Foreskin fibroblast (primary cell): ENCODE measurements at places on chromosomes 6 and 20.

DNA sequence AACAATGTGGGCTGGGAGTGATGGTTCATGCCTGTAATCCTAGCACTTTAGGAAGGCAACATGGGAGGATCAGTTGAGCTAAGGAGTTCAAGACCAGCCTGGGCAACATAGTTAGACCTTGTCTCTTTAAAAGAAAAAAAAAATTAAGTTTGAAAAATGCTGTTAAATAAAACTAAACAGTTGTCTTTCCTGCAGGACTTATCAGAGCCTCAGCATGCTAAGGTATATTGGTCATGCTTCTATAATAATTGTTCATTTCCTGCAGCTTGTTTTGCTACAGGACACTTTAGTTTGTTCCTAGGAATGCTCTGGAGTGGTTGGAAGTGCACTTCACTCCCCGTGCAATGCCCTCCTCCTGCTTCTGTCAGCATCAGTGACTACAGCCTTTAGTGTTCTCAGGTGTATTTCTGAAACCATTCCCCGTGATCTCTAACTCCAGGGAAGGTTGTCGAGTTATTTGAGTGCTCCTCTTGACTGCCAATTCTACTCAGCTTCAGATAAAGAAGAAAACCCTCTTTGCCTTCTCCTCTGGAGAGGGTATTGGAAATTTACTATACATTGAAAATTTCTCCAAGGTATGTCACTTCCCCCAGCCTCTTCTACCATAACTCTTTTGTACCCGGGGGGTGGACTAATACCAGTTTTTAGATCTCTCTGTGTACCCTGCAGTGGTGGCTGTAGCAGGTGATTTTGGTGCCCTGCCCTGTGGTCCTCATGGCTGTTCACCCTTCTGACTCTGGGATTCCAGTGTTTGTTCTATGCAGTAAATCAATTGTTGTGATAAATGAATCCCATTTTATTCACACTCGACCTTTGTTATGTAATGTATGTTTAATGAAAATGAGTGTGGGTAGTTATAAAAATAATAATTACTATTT is 33.8 kb downstream of the NHLRC1 start:
- no peak for DNase-seq

DNA sequence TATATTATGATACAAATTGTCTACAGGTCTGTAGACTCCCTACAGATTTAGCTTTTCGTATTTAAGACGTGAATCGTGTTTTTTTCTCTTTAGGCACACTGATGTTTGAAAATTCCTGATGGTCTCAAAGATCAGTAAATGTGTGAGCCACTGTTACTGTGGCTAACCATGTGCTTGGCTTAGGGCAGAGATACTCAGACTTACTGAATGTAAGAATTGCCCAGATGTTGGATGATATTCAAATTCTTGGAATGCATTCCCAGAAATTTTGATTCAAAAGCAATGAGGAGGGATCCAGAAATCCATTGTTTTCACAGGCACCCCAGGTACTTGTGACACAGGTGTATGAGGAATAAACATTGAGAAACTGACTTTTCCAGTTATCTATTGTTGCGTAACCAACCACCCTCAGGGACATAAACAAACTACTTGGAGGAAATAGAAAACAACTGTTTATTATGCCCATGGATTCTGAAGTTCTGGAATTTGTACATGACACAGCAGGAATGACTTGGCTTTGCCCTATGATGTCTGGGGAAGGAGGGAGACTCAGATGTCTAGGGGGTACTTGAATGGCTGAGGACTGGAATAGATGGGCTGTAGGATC is 339.6 kb upstream of the CITED2 start:
- DNase-seq: peak; percentile 25

GRCh38 chr6:120290964-120291363 is 941.4 kb upstream of the MAN1A1 start:
- DNase-seq: no peak

DNA sequence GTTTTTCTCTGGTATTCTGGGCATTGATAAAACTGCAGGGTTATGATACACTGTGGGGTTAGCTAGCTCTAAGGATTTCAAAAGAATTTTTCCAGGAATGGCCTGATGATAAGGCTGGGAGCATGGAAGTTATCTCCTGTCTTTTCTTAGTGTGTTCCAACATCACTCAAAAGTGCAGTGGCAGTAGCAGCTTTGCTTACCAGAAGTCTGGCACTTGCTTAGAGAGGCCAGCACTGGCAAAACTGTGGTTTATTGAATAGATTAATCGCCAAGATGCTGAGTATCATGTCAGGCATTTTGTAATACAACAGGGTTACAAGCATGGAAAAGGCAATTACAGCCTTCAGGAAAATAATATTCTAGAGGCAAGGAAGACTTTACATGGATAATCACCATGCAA is 719.5 kb upstream of the GJE1 start:
- no peak for DNase-seq
